ENCODE measurements at places on chromosomes 12 and 14.

DNA sequence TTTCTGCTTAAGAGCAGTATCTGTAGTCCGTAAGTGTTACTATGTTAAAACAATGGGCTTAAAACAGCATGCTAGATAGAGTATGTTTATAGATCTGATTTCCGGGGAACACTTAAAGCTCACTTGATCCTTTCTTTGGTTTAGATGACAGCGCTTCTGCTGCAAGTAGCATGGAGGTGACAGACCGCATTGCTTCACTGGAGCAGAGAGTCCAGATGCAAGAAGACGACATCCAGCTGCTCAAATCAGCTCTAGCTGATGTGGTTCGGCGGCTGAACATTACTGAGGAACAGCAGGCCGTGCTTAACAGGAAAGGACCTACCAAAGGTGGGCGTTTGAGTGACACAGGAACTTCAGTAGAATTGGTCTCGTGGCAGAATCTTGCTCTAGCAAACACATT lies 57.5 kb downstream of the EML1 start:
- DNase-seq: no peak

DNA sequence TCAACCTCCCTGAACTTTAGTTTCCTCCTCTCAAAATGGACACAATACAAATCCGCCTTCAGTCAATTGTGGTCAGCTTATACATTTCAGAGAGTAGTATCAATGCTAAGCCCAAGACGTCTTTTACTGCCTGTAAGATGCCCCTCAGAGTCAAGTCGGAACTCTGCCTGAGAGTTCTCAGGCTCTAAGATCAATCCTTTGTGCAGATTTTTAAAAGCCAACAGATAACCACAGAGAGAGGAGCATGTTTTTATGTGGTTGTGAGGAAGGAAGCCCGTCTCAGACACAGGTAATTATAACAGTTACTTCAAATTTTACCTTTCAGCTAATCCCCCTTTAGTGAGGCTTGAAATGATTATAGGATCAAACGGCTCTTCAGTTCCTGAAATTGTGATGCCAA lies 91.6 kb downstream of the HELB start:
- no peak for DNase-seq

GRCh38 chr14:77275601-77276017 lies 4.6 kb upstream of the NGB start:
- DNase-seq: no peak

DNA sequence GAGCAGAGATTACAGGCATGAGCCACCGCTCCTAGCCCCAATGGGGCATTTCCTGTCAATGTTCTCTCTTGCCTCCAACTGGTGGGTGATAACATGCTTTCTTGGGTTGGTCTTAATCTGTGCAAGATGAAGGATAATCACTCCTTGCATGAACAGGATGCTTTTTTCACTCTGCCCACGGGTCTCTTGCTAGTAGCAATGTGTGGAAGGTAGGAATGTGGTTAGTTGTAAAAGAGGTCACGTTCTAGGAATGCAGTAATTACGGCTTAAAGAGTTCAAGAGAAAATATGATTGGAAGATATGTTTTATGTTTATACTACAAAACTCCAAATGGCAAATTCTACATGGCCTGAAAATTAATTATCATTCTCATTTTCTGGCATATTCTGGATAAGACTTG lies 10.5 kb downstream of the RNASE10 start:
- DNase-seq: no peak

DNA sequence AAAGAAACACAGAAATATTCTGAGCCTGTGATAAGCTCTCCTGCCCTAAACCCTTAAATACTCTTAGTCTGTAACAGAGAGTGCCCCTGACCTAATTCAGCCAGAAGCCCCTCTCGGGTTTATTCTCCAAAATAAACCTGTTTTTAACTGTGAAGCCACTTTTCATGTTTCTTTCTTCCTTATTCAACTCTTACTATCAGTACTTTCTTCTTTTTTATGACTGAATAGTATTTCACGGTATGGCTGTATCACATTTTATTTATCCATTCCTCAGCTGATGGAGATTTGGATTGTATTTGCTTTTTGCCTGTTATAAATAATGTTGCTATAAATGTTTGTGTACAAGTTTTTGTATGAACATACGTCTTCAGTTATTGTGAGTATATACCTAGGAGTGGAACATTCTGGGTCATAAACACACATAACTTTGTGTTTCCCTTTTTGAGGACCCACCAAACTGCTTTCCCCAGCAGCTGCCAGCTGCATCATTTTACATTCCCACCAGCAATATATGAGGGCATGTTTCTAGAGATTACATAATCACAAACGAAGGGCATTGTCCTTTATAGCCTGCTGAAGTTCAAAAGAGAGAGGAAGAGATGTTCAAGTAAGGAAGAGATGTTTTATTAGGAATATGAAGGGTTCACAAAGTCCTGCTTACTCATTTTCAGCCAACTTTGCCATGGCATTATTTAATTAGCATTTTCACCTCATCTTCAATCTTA lies 199.4 kb upstream of the NUDT4 start:
- no peak for DNase-seq

DNA sequence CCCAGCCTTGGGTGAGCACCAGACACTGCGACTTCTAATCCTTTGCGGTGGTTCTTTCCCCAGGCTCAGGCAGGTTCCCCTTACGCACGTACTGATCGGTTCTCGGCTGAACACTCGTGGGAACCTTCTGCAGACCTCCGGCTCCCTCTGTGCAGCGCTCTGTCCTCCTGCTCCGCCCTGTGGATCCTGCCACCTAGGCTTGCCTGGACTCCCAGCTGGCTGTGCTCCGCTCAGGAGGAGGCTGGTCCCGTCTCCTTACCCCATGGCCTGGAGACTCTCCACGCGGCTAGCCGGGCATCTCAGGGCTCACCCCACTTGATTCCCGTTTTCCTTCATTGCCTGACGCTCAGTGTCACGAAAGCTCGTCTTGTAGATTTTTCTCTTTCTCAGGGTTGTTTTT lies 34.7 kb downstream of the TNFAIP2 start:
- no peak for DNase-seq

DNA sequence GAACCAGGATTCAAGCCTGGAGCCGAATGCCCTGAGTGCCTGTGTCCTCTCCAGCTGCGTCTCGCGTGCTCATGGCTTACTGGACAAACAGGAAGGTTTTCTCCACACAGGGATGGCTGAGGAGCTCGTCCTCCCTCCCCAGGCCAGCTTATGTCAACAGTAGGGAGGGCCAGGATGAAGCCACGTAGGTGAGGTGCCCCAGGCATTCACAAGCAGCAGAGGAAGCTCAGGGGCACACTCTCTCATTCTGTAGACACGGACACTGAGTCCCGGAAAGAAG lies 49.3 kb downstream of the TRPV4 start:
- DNase-seq: no peak

DNA sequence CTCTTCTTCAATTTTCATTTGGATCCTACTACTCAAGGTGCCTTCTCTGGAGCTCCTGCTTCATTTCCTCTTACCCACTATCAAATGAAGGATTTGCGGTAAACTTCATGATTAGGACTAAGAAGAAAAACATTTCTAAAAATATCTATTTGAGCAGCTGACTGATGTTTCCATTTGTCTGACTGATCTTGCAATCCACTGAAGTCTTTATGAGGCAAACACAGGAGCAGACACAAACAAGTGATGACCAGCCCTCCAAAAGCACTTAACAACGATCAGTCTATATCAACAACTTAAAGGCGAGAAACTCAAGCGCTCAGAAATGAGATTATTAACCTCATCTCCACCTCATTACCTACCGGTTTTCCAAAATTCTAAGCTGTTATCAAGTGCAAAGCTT lies 26.2 kb downstream of the OSBPL8 start:
- no peak for DNase-seq

DNA sequence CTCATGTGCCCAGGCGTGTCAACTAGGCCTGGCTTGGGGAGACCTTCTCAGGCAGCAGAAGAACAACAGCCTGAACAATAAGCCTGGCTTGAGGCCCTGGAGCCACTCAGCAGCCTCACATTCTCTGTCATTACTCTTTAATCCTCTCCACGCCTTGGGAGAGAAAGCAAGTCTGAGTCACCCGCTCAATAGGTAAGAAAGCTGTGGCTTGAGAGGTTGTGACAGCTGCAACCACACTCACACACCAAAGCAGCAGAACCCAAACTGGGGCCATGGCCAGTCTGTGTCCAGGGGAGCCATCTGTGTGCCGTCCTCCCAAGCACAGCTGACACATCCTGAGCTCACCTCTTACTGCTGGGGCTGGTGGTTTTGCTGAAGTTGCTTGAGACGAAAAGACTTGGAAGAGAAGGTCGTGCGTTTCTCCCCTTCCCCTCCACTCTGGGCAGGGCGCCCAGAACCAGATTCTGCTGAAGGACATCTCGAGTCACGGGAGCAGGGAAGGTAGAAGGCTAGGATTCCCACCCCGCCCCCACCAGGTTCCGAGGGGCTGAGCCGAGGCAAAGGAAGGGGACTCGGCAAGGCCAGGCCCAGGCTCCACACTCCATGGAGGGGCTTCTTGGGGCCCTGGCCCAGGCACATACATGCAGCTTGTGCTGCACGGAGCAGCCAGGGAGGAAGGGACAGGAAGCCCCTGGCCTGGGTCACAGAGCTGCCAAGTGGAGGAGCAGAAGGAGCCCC lies 5.5 kb downstream of the TMEM63C start:
- DNase-seq: no peak

- no peak for DNase-seq
Measured at GRCh38 chr14:35708062-35708461, 101.0 kb downstream of the RALGAPA1 start.

- DNase-seq: no peak
Measured at GRCh38 chr14:77184396-77185092, 2.9 kb downstream of the TMEM63C start.

Data from activated T-helper 1 cell treated with anti-CD3 and anti-CD28 coated beads, Interleukin-12 subunit alpha, Interleukin-12 subunit beta, Interleukin-2, Interleukin-4 antibody, amounts not matched to agents 30 ng/mL and 10 ng/mL and 1 ng/mL, durations not matched to agents 14 hours and 24 hours and 36 hours (primary cell).